ENCODE measurements at places on chromosomes 7 and 10.

DNA sequence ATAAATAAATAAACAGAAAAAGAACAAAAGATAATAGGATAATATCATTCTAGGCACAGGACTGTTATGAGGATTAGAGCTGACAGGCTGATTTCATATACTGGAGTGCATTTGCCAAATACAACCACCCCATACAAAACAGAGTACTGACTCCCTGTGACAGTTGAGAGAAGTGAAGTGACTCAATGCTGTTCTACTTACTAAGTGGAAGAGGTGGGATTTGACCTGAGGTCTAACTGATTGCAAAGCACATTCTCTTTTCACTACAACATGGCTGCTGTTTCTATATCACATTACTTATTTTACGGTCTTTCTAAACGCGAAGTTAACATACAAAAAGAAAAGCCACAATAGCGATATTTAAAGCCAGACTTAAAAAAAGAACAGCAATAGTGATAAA lies 51.4 kb downstream of the ITGB1 start:
- DNase-seq, result no peak

DNA sequence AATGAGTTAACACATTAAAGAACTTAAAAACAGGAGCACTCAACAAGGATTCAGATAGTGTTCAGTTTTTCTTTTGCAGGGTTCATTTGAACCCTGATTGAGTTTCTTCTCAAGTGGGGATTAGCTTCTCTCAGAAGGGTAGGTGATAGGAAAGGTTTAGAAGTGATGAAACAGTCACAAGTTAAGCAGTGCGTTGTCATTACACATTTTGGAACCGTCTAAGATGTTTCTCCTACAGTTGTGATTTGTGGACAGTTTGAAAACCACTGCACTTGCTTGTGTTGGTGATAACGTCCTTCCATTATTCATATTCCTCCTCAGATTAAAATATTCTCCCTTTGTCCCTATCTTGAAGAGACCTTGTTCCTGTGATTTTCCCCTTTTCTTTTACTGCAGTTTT lies 2.7 kb downstream of the STMP1 start:
- DNase-seq, result no peak

DNA sequence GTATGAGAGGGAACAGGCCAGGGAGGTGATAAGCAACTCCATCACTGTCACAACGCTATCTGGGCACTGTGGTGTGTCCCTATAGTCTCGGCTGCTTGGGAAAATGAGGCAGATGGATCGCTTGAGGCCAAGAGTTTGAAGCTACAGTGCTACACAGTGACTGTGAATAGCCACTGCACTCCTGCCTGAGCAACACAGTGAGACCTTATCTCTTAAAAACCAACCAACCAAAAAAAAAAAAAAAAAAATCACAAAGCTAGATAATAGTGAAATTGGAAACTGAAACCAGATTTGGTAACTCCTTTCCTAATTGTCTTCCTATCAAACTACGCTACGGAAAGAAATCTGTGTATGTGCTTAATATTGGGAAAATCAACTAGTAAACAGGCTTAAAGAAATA lies 14.1 kb downstream of the MICU1 start:
- DNase-seq, result no peak

GRCh38 chr10:117553142-117553814 lies 10.7 kb downstream of the EMX2 start:
- DNase-seq, result no peak

- no peak for DNase-seq
These were observed 234.3 kb upstream of the PHF14 start for GRCh38 chr7:10739401-10739800.

GRCh38 chr10:114825513-114826253 lies 4.1 kb downstream of the FHIP2A start:
- DNase-seq, result no peak

DNA sequence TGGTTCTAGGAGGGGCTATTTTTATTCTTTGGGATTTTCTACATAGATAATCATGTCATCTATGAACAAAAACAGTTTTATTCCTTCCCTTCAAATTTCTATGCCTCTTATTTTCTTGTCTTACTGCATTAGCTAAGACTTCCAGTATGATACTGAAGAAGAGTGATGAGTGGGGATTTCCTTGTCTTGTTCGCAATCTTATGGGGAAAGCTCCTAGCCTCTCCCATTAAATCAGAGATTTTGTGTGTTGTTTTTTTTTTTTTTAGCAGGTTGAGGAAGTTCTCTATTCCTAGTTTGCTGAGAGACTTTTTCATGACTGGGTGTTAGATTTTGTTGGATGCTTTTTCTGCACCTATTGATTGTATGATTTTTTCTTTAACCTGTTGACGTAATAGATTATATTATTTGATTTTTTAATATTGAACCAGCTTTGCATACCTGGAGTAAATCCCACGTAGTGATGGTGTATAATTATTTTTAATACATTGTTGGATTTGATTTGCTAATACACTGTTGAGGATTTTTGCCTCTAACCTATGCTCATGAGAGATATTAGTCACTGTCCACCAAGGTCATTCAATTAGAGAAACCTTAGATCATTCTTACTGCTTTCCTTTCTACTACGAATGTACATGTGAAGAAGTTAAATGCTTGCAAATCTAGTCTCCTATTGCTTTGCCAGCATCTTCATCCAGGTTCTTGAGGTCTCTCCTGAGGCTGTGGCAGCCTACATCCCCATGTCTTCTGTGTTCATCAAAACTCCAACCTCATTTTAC lies 6.5 kb downstream of the ATP5F1C start:
- no peak for DNase-seq

GRCh38 chr7:96501318-96501717 lies 179.4 kb upstream of the SLC25A13 start:
- no peak for DNase-seq

DNA sequence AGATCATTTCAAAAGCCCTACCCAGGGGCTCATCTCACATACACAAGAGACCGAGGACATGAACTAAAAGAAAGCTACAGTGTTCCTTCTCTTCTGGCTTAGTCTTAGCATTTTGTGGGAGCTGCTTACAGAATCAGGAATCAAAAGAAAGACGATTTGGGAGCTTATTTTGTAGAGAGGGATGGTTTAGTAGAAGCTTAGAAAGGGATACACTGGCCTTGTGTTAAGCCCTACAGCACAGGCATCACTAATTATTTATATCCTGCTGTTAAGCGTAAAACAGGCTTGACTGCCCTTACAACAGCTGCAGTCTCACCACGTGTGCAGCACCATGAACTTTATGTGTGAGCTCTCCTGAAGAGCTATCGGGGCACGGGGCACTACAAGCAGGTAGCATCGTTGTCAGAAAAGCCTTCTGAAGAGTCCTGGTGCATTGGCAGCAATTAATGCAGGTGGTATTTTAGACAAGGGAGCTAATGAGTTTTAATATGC lies 798.3 kb downstream of the NXPH1 start:
- DNase-seq, result no peak

DNA sequence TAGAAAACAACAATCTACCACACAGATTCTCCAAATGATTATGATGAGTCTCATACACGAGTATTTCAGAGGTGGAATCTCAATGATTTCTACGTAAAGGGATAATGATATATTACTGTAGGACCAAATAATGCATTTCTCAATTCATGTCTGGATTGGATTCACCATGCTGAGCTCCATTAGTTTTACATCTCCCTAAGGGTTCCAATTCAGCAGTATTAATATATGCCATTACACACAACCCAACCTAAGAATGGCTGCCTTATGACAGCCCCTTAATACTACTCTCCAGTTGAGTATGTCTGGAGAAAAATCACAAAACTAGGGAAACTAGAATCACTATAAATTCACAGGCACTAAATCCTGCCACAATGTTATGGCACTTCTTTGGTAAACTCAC lies 234.3 kb upstream of the PLXNA4 start:
- no peak for DNase-seq

- DNase-seq, result no peak
These were observed 43.8 kb upstream of the INPP5A start for GRCh38 chr10:132493756-132494290.

- no peak for DNase-seq
These were observed 4.6 kb downstream of the GIGYF1 start for GRCh38 chr7:100689230-100690135.

GRCh38 chr10:101573885-101574753 lies 13.9 kb downstream of the POLL start:
- DNase-seq, result no peak

DNA sequence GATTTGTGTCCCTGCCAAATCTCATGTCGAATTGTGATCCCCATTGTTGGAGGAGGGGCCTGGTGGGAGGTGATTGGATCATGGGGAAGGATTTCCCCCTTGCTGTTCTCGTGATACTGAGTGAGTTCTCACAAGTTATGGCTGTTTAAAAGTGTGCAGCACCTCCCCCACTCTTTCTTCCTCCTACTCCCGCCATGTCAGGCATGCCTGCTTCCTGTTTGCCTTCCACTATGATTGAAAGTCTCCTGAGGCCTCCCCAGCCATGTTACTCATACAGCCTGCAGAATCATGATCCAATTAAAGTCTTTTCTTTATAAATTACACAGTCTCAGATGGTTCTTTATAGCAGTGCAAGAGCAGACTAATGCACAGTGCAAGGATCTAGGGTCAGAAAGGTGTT lies 75.4 kb downstream of the CALD1 start:
- no peak for DNase-seq

GRCh38 chr10:47252093-47252780 lies 47.8 kb upstream of the GDF10 start:
- peak; percentile 15 for DNase-seq

GRCh38 chr10:114172216-114172615 lies 1.8 kb downstream of the CCDC186 start:
- DNase-seq, result no peak

DNA sequence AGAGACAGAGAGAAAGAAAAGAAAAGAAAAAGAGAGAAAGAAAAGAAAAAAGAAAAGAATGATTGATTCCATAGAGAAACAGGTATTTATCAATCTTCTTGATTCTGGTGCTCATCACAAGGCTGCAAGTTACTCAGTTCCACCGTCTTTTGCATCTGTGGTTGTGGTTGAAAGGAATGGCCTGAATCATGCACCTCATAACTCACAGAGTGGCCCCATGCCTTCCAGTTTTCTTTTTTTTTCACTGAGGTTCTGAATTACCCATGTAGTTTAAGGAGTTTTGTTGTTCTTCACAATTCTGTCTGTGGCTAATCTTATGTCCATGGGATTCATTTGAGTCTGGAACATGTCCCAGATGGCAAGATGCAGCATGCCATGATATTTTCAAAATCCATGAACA lies 156.0 kb downstream of the ZNF33B start:
- DNase-seq, result no peak

- no peak for DNase-seq
These were observed 3.5 kb upstream of the INHBA start for GRCh38 chr7:41706228-41706930.

- no peak for DNase-seq
These were observed 11.2 kb downstream of the CASP2 start for GRCh38 chr7:143299346-143299745.

DNA sequence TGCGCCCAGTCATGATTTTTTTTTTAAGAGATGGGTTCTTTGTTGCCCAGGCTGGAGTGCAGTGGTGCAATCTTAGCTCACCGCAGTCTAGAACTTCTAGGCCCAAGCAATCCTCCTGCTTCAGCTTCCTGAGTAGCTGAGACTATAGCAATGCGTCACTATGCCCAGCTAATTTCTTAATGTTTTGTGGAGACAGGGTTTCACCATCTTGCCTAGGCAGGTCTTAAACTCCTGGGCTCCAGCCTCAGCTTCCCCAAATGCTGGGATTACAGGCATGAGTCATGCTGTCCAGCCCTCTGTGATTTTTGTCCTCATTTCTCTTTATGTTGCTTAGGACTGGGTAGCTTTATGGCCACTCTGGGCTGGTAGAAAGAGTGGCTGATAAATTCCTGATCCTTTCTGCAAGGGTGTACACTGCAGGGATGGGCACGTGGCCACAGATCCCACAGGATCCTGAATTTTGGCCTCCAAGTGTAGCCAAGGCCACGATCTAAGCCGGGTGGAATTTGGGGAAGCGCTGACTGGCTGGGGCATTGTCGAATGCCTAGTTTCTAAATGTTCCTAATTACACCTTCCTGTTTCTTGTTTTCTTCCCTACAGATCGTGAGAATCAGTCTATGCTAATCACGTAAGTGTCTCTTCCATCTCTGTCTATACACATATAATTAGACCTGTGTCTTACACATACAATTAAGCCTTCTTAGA lies 24.1 kb upstream of the MYH16 start:
- DNase-seq, result no peak

All from activated CD8-positive, alpha-beta memory T cell treated with anti-CD3 and anti-CD28 coated beads, Interleukin-2, amount 10 ng/mL, durations not matched to agents 7 days and 5 days (primary cell).